Right renal pelvis (tissue), 4 donors: ENCODE measurements at places on chromosomes 1 and 21.

DNA sequence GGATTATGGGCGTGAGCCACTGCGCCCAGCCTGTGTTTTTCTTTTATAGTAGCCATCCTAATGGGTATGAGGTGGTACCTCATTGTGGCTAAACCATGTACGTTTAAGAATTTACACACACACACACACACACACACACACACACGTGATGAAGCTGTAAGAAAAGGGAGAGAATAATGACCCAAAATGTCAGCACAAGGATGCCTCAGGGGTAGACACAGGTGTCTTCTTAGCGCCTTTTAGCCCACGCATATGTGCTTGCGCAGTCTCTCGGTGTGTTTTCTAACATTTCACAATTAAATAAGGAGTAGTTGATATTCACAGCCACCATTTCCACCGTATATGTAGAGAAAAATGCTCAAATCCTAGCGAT, 782 bp upstream of the PFKL start:
- no peak for DNase-seq

DNA sequence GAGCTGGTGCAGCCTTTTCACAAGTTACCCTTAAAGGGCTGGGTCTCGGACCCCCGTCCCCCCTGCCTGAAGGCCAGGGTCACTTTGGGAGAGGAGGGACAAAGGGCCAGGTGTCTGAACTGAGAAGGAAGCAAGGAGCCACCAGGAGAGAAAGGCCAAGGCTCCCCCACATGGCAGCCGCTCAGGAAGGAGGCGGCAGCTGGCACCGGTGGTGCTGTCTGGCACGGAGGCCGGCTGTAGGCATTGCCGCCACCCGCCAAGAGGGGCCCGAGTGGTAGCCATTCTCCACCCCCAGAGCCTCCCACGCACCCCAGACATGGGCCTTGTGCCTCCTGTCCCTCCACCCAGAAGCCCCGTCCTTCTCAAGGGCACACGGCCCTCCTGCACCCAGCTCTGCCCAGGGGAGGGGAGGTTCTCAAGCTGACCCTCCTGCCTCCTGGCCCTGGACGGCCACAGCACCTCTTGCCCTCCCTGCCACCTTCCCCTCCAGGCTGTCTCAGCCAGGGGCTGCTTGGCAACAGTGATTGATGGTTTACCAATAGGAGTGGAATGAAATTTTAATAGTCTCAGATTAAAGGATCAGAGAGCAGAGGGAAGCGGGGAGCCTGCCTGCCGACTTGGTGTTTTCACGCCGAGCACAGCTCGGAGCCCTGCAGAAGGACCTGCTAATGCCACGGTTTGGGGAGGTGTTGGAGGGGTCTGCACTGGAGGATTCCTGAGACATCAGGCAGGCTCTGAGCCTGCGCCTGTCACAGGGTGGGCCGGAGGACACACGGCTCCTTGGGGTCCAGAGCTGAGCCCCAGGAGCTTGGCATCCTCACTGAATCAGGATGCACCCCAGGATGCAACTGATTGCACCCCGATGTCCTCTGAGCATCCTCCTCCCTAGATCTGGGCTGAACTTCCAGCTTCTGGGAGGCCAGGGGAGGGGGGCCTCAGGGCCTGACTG, 211.9 kb upstream of the VAMP3 start:
- DNase-seq: no peak

DNA sequence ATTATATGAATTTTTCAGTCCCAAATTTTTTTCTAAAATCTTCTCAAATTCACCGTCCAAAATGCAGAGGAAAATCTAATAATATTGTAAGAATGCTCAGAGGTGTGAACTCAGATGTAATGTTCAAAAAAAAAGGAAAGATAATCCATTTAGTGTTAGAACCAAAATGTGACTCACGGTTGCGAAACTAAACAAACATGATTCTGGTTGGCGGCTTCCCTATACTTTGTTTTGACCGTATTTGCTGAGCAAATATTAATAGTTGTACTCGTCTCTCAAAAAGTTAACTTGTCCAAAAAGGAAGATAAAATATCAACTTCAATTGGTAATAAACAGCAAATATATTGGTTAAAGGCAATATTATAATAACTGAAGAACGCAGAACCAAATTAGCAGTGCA, 34.4 kb downstream of the ZSWIM5 start:
- DNase-seq: no peak

- no peak for DNase-seq
Observed at GRCh38 chr1:243271996-243272395, 16.2 kb downstream of the SDCCAG8 start.

- no peak for DNase-seq
Observed at GRCh38 chr1:36493524-36493923, 10.8 kb upstream of the CSF3R start.

DNA sequence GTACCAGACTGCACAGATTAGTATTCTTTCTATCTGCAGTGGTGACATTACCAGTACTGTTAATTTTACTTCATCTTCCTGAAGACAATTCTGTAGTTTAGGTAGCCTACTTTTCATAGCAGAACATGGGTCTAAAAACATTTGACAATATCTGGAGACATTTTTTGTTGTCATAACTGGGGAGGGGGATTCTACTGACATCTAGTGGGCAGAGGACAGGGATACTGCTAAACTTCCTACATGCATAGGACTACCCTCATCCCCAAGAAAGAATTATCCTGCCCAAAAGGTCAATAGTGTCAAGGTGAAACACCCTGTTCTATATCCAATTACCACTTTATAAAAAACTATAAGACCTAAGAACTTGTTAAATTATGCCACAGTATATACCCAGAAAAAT, 3.4 kb upstream of the ARHGAP29 start:
- no peak for DNase-seq

- DNase-seq: no peak
Observed at GRCh38 chr1:44723496-44724295, 7.3 kb downstream of the RNU5D-1 start.

DNA sequence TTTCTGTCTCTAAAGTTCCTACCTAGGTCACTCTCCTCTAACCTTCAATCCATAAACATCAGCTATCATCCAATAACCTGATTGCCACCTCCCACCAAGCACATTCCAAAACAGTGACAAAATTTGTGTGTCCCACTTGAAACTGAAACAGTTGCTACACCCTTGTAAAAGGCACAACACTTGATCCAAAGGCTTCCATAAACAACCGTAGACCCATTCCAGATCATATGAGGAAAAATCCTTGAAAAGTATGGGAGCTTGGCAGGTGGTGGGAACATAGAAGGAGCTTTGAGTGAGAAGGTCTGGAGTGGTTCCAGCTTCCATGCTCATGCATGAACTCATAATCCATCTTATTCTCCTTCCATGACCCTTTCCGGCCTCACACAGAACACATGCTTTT, 82.0 kb upstream of the ATP1A1 start:
- no peak for DNase-seq

GRCh38 chr1:76939050-76939816, 72.0 kb downstream of the ST6GALNAC5 start:
- DNase-seq: no peak

GRCh38 chr1:240496941-240497340, 115.0 kb downstream of the GREM2 start:
- no peak for DNase-seq

- no peak for DNase-seq
Observed at GRCh38 chr1:218473522-218473921, 128.4 kb downstream of the TGFB2 start.

DNA sequence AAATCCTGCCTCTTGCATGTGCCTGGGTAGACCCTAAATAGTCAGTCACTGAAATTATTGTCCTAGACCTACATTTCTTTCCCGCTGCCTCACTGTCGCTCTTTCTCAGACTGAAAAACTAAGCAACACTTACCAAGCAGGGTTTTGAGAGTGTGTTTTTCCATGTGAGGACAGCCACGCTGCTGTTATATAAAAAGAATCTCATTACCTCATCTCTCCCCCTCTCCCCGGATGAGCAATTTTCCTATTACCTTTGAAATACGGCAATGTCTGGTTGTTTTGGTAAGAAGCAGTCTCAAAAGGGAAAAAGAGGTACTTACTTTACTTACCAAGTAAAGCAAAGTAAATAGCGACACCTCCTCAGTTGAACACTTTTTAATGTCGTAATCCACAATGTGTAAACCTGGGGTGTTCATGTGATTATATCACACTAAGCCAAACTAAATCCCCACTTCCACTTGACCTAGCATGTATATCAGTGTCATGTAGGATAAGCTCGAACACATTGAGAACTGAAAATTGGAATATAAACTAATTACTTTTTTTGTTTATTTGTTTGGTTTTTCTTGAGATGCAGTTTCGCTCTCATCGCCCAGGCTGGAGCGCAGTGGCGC, 12.2 kb upstream of the VN1R5 start:
- DNase-seq: peak; percentile 1

DNA sequence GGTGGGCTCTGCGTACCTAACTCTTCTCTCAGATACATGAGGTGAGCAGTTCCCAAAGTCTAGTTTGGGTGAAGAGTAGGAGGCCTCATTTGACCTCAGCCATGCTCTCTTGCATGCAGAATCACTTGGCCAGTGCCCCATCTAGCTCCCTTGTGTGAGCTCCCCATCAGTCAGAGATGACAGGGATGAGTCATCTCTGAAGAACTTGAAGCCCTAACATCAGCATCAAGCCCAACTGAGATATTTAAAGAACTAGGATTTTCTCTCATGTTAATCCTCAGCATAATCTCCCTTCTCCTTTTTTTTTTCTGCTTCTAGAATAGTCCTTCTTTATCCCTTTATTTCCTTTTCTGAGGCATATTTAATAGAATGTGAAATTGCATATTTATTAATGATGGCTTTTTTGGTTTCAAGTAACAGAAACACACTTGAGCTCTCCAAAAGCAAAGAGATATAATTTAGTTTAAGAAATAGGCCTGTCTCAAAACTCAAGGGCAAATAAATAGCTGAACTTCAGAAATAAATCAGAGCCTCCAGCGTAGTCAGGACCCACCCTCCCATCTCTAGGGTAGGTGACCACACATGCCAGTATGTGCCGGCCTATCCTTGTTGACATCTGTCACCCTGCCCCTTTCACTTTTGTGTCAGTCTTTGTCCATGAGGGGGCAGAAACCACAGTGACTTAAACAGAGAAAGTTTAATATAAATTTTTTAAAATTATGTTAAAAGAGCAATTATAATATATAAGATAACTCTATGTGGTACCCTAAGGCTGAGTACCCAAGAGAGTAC, 112.3 kb downstream of the TSEN15 start:
- DNase-seq: no peak

GRCh38 chr1:245177071-245177900, 22.5 kb downstream of the KIF26B start:
- no peak for DNase-seq

DNA sequence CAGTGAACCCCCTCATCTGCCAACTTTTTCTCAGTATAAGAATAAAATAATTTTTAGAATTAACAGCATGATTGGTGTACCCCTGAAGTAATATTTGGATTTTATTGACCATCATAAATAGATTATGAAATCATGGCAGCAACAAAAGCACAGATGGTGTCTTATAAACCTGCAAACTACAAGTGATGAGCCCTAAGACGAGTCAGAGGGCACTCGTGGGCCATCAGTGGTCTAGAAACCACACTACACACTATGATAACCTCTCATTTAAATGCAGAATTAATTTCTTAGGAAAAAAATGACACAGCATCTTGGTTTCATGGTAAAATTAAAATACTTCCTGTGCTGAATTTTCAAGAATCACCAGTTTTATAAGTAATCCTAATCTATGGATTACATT, 312.4 kb downstream of the PTBP2 start:
- DNase-seq: no peak

DNA sequence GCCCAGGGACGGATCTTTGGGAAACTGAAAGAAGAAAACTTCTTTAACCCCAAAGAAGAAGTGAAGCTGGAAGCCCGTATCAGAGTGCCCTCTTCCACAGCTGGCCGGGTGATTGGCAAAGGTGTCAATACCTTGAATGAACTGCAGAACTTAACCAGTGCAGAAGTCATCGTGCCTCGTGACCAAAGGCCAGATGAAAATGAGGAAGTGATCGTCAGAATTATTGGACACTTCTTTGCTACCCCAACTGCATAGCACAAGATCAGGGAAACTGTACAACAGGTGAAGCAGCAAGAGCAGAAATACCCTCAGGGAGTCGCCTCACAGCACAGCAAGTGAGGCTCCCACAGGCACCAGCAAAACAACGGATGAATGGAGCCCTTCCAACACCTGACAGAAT, 114.0 kb downstream of the NBPF12 start:
- no peak for DNase-seq

GRCh38 chr1:219144658-219145315, 28.9 kb upstream of the LYPLAL1 start:
- DNase-seq: no peak

- DNase-seq: no peak
Observed at GRCh38 chr21:42317341-42317741, 2.1 kb upstream of the TFF3 start.

DNA sequence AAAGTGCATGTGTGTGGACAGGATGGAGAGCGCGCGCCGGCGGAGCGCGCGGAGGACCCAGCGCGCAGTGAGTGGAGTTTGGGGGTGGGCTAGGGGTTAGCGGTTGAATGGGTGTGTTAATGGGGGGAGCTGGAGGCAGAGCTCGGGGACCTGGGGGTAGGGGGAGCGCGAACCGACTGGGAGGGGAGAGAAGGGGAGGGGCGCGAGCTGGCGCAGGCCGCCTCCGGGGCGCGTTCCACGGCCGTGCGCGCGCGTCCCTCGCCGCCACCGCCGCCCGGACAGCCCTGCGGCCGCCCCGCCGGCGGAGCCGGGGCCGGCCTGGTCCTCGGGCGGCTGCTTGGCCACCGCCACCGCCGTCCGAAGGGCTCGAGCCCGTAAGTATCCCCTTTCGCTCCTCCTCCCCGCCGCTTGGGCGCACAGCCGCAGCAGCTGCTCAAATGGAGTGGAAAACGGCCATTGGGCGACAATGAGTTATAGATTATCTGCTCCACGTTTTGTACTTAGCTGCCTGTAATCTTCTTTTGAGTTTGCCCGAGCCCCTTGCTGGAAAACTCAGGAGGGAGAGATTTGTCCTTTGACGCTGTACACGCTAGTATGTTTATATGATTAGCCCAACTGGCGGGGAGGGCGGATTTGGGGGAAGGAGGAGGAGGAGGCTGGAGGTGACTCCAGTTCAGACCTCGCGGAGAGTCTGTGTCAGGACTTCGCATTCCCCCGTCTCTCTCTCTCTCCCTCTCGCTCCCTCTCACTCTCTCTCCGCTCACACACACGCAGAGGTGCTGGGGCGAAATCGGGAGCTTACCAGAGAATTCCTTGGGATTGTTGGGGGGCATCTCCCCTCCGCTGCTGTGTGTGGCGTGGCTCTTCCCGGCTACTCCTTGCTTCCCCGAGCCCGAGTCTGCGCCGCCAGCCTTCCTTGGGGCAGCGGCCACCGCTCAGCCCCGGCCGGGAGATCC, at the start of gene ADGRL2:
Gene ADGRL2 (plus strand): TSS at position 240 of the 956 bp plus-strand sequence. CDS start 36,051 bp downstream, outside the sequence.
- peak; percentile 80 for DNase-seq

GRCh38 chr1:162724583-162725120, 65.8 kb upstream of the HSD17B7 start:
- no peak for DNase-seq

GRCh38 chr1:25019337-25020172, 89.5 kb upstream of the RUNX3 start:
- no peak for DNase-seq
